ENCODE measurements at places on chromosomes 3 and 15.
A peak's percentile ranks its signal among the peaks of the same experiment; 100 is the strongest.

DNA sequence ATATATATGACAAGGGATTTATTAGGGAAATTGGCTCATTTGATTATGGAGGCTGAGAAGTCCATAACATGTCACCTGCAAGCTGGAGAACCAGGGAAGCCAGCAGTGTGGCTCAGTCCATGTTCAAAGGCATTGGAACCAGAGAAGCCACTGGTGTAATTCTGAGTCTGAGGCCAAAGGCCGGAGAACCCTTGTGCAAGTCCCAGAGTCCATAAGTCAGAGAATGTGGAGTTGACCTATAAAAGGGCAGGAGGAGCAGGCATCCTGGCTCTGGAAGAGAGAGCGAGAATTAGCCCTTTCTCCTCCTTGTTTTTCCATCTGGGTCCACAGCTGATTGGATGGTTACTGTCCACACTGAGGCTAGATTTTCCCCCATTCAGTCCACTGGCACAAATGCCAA lies 319.8 kb downstream of the IGSF11 start:
- no peak for ATAC-seq

DNA sequence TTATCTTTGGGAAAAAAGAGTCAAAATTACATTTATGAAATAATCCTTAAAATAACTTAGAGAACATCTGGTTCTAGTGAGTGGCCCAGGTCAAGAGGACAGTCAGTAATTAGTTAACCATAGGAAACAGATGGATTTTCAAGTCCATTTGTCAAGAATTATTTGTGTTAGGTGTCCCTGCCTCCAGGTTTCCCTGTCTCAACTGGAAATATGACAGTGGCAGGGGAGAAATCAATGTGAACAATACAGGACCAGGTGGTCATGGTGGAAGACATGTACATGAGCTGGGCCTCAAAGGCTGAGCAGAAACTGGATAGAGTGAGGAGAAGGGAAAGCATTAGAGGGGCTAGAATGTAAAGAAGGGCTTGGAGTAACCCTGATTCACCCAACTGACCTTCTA lies 372.6 kb downstream of the VPS13C start:
- no peak for ATAC-seq

DNA sequence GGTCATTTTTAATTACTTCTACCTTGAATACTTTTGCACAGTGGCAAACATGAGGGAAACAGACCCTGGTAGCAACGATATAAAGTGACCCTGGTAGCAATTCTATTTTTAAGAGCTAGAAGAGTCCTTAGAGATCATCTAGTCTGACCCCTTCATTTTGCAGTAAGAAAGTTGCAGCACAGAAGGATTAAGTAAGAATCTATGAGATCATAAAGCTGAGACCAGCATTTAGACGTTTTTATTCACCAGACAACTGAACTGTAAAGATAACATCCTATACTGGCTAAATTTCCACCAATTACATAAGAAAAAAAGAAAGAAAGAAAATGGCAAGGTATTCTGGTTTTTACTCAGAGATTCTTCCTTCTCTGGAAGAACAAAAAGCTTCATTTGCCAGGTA lies 49.9 kb downstream of the LRRFIP2 start:
- ATAC-seq, result no peak

DNA sequence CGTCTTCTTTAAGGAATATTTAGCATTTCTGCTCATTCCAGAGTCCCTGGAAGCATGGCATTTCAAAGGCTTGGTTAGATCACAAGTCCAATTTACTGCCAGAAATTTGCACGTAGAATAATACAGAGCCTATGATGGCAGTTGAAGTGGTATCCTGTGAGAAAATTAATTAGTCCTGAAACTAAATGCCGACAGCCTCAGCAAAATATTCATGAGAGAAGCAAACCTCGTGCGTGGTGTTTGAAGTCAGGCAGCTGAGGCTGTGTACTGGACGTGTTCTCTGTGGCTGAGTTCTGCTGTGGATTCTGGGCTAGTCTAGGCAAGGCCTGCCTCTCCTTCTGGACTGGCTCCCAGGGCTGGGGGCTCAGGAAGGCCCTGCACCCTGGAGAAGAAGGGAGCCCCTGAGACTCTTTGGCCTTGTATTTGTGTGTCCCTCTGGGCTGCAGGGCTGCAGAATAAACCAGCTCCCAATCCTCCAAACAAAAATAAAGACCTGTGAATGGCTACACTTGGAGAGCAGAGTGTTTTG lies 106.6 kb downstream of the APBA2 start:
- no peak for ATAC-seq

GRCh38 chr15:72751751-72752455 lies 31.7 kb downstream of the ADPGK start:
- no peak for ATAC-seq

DNA sequence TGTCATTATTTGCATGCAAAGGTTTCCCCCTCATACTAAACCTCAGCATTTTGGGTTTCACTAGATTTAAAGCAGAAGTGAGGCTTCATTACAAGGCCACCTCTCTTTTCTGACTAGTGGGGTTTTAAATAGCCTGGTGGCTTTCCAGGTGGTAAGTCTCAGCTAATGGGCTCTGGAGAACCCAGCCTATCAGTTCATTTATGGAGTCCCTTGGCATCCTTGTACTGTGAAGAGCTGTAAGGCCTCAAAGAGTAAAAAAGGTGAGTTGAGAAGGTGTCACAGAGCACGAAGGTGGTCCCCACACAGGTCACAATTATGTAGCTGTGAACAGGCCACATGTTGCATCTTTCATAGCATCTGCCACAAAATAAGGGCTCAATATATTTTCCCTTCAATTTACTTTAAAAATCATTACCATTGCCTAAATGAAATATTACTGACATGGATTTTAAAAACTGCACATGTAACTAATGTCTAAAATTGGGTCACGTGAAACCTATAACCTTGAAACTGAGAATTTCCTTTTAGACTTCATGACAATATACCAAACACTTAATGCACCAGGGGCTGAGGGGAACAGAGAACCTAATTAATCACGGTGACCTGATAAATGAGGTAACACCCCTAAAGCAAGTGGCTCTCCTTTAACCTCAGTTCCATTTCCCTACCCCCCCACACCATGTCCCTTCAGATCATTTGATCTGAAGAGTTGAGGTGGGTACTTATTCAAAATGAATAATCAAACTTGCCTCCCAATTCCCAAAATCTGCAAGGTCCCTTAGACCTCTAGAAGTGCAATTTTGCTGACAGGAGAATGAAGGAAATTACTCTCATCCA lies 1.3 kb downstream of the NGLY1 start:
- ATAC-seq, result no peak

GRCh38 chr3:37779289-37780152 lies 82.2 kb upstream of the CTDSPL start:
- ATAC-seq, result peak; percentile 93

DNA sequence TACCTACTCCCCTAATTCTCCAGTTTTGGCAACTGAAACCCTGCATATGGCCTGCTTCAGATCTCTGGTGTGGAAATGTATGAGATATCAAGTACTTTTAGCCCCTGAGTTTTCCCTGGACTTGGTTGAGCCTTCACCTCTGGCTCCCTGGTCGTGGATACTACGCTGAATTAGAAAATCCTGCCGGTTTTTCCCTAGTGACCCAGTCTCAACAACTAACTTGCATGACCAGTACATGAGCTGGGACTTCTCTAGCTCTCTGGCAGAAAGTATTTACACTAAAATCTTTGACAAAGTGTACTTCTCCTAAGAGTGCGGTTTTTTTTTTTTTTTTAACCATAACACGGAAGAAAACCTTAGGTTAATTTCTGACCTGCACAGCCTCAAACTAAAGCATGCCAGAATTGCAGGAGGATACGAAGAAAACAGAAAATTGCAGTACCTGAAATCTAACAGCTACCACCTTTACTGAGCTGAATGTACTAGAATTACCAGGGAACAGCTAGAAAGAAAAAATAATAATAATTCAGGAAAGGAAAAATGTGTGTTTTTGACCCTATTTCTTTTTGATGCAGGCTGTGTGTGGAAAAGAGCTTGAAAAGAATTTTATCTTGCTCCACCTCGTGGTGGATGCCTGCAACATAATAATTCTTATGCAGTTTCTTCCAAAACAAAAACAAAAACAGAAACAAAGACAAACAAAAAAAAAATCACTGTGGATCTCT lies 165.6 kb downstream of the GMNC start:
- ATAC-seq, result peak; percentile 75

DNA sequence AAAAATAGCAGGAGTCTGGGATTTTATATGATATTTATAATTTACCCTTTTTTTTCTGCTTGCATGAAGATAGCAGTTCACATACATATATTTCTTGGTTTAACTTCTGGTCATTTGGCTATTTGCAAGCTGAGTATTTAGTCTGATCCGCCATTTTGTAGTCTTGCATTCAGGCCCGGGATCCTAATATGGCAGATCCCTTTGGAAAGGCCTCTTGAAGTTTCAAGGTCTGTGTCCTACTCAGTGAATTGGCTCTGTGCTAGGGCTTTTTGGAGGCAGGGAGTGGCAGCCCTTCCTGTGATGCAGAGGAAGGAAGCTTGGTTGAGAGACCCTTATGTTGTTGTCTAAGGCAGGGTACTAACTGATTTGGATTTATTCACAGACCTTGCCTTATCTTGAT lies 2.9 kb downstream of the SNRPN start:
- no peak for ATAC-seq

GRCh38 chr15:62946940-62947339 lies 95.6 kb upstream of the TPM1 start:
- ATAC-seq, result no peak

- ATAC-seq, result no peak
Observed at GRCh38 chr3:107308716-107309115, 68.5 kb upstream of the CCDC54 start.

DNA sequence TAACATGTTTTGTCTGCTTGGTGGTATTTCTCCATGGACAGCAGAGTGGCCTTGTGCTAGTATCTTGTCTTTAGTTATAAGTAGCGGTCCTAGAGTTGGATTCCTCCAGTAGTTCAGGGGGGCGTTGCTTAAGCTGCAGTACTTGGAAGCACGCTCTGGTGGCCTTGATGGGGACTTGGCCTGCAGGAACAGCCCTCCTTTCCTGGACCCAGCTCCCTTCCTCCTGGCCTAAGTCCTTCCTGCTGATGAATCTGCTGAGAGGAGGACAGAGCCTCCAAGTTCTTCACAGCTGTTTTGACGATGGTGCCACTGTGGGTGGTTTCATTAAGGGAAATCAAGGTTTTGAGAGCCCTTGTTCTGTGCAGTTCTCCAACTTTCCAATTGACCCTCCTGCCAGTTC lies 38.6 kb upstream of the SEC22A start:
- ATAC-seq, result no peak

DNA sequence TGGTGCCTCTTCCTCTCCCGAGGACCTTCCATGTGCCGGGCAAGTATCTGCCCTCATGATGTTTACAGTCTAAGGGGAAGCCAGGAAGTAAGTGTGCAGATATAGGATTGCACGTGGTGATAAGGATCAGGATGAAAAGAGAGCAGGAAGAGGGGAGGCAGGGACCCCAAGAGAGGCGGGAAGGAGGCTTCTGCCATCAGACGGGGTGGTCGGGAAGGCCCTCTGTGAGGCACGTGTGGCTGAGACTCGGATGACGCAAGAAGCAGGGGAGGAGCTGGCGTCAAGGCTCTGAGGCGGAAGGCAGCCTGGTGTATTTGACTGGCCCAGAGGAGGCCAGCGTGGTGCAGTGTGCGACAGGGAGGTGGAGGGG lies 762 bp upstream of the IQSEC1 start:
- ATAC-seq, result no peak

DNA sequence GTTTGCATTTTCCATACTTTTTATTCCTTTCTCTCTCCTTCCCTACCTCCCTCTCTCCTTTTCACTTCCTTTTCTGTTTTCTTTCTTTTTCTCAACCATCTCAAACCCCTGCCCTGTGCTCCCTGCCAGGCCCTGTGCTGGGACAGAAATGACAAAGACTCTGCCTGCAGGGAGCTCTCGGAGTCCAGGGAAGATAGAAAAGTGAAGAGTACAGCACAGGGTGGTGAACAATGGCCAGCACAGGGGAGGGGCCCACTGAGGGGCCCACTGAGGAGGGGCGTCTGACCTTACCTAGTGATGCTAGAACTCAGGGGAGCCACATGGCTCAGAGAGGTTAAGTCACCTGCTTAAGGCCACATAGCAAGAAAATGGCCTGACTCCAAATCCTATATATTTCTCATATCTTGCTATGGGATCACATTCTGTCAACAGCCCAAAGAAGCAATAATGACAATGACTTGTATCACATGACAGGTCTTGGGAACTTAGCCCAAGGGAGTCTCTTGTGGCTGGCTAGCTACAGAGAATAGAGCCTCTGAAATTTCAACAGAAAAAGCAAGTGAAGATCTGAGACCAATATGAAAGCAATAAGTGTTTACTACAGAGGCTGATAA lies 44.3 kb upstream of the ATP2B2 start:
- no peak for ATAC-seq

DNA sequence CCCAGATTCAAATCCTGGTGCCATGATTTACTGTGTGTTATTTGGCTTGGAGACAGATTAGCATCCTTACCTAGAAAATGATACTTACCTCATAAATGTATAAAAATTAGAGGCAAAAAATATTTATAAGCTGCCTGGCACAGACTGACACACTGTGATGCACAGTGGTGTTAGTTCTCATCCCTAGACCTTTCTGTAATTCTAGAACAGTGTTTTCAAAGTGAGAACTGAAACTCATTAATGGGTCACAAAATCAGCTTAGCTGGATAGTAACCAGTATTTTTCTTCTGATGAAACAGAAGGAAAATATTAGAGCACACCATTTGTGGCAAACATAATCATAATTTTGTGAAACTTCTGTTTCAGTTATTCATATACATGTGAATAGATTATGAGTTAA lies 17.9 kb upstream of the MTHFS start:
- ATAC-seq, result no peak

DNA sequence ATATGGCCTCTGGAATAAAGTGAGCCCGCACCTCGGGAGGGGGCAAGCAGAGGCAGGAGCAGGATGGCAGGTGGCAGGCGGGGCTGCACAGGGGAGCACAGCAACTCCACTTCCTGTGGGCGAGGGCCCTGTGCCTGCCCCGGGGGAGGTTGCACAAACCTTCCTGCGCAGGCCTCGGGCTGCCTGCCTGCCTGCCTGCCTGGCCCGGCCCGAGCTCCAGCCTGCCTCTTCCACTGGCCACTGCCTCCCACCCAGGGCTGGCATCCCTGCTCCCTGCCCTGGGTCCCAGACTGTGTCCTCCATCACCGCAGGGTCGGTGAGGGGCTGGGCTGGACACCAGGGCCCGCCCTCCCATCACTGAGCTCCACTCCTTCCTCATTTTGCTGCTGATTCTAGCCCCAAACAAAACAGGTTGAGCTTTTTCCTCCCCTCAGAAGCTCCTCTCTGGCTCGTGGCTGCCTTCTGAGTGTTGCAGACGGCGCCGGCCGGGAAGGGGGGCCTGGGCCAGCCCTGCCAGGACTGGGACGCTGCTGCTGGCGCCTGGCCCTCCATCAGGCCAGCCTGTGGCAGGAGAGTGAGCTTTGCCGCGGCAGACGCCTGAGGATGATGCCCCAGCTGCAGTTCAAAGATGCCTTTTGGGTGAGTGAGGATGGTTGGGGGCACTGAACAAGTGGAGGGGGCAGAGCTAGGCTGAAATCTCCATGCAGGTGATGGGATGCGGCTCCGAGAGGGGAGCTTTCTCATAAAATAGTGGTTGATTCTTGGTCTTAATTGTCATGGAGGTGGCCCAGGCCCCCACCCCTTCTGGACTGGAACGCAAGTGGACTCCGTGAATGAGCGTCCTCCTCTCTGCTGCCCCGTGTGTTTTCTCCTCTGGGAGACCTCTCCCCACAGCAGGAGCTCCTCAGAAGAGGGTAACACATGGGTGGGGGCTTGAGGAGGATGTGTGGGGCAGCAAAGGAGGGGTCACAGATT lies at the start of gene PSTPIP1:
Gene PSTPIP1, plus strand, starts transcription at position 156 of the 975 bp plus-strand sequence. Its CDS starts 448 bp downstream, at position 604.
- ATAC-seq, result peak; percentile 80

- no peak for ATAC-seq
Observed at GRCh38 chr3:48655606-48656005, 7.1 kb downstream of the CELSR3 start.

GRCh38 chr3:189303584-189303983 lies 131.8 kb downstream of the TPRG1 start:
- no peak for ATAC-seq

- ATAC-seq, result no peak
Observed at GRCh38 chr3:32870373-32871095, 52.7 kb downstream of the TRIM71 start.

All from SK-N-SH treated with all-trans-retinoic acid at 6 μM for 48 hours (cell line).